CD4-positive, alpha-beta T cell treated with Interleukin-2 at 100 ng/mL for 4 hours (primary cell): ENCODE measurements at places on chromosomes 16 and 17.

DNA sequence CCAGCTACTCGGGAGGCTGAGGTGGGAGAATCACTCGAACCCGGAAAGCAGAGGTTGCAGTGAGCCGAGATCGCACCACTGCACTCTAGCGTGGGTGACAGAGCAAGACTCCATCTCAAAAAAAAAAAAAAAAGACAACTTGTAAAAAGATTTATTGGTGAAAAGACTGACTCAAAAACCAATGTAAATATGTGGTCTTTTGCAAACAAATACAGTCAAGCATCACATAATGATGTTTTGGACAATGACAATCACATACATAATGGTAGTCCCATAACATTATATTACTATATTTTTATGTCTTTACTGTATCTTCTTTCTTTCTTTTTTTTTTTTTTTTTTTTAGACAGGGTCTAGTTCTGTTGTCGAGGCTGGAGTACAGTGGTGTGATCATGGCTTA lies 8.3 kb downstream of the CRLF3 start:
- DNase-seq, result no peak

GRCh38 chr17:78644224-78644623 lies 67.0 kb upstream of the DNAH17 start:
- no peak for DNase-seq

DNA sequence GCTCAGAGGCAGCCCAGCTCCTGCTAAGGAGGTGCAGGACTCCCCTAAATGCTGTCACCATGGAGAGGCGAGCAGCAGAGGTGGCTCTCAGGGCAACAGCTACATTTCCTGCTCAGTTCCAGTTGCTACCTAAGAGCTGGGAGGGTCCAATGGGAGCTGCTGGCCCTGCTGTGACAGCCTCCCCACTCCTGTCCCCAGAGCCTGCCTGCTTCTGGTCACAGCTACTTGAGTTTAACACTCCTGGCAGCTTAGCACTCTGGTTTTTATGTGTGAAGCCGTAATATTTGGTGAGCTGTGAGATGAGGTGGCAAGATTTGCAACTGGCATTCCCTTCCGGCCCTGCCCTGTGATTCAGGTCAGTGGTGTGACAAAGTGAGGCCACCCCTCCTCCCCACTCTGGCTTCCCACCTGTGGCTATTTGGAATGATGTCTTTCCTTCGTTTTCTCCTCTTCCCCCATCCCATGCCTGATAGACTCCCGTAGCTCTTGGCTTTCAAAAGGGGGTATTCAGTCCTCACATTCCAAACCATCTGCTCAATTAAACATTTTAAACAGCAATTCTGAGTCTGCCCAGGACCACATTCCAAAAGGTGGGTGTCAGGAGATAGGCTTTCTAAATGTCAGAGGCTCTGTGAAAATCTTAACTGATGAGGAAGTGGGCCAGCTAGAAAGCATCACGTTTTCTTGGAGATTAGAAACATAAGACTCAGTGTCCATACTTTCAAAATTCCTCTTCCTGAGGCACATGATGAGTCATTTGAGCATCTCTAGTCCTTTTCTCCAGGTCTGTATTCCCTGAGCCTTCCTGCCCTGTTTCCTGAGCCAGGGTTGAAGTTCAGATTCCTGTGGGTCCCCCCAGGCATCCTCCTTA lies 42.6 kb upstream of the SKAP1 start:
- DNase-seq, result peak; percentile 34

DNA sequence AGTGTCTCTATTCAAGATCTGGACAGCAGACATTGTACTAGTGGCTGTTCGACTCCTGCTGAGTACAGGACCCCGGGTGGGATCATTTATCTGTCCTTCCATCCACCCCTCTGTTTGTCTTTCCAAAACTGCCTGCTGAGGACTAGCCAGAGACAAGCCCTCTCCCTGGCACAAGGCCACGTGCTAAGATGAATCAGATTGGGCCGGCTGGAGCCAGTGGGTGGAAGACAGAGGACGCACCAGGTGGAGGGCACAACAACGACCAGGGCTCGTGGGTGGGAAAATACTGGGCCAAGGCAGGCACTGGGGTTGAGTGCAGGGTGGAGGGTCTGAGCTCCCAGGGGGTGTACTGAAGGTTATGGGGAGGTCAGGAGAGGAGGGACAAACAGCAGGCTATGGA lies 1.4 kb upstream of the CA7 start:
- no peak for DNase-seq

DNA sequence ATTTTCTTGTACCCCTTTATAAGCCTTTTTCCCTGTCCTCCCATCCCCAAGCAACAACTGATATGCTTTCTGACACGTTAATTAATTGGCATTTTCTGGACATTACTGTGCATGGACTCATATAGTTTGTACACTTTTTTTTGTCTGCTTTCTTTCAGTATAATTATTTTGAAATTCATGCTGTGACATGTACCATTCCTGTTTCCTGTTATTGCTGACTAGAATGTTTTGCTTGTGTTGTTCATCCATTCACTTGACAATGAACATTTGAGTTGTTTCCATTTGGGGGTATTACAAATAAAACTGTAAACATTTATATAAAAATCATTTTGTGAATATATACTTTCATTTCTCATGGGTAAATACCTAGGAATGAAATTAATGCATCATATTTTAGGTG lies 50.6 kb downstream of the RBBP6 start:
- DNase-seq, result no peak

GRCh38 chr16:70772493-70772892 lies 28.5 kb downstream of the VAC14 start:
- DNase-seq, result no peak

DNA sequence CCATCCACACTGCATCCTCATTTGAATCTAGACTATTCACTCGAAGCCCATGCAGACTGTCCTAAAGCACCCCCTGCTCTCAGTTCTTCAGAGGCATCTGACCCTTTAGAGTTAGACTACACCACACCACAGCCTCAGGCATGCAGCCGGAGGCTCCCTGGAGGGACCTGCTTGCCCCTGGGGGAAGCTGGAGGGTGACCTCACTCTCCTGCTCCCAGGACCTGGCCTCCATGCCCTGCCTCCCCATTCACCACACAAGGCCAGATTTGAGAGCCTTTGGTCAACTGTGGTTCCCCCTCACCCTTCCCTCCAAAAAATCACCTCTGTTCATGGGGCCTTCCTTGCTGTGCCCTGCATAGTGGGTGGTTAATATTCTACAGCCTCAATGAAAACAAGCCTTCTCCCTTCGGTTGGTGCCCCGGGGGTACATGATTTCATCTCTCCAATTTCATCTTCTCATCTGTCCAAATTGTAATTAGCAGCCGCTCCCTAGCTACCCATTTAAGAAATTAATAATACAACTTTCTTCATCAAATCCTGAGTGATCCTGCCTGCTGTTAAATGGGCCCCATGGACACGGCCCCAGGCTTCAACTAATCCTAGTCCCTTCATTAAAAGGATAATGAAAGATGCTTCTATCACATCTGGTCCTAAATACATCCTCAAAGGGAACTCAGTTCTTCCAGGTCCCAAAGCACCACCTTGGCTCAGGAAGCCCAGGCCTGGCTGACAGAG lies 24.4 kb downstream of the ABCC12 start:
- no peak for DNase-seq

DNA sequence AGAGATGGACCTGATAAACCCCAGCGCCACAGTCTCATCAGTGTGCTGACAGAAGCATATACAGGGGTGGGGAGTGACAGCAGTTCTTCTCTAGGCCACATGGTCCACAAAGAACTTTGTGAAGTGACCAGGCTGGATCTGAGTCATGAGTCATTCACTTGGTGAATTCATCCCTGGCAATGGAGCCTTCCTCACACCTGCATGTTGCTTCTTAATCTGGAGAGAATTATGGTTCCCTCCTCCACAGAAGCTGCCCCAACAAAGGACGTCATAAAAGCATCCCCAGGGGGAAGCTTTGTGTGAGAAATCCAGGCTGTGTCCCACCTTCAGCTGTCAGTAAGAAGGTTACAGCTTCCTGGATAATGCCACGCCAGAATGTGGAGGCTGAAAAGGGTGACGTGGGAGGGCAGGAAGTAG lies 215.6 kb upstream of the MAF start:
- no peak for DNase-seq

- peak; percentile 55 for DNase-seq
Observed at GRCh38 chr17:72560303-72561247, 439.8 kb downstream of the SOX9 start.

GRCh38 chr17:50280068-50280467 lies 5.8 kb downstream of the TMEM92 start:
- DNase-seq, result no peak

DNA sequence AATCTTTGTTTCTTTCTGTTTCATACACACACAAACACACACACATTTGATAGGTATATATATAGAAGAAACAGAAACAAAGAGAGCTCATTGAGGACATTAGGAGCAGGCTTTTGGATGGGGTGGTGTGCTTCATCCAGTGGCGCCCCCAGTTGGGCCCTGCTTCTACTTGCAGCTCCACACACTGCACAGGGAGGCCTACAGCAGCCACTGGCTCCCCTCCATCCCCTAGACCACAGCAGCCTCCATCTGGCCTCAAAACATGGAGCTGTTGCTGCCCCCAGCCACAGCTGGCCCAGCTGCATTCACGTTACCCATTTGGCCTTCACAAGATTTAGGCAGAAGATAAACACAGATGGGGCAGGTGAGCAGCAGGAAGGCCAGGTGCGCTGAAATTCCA lies 33.1 kb upstream of the NF1 start:
- DNase-seq, result no peak

DNA sequence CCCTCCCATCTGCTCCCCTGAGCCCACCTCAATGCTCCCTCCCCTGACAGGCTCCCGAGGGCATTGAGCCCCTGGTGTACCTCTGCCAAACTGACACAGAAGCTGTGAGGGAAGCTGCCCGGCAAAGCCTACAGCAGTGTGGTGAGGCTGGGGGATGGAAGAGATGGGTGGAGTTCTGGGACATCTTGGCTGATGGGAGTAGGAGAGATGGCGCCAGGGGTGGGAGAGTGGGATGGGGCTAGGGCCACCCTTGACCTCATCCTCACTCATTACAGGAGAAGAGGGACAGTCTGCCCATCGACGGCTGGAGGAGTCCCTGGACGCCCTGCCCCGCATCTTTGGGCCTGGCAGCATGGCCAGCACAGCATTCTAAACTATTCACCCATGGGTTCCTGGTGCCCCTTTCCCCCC lies 16.2 kb upstream of the CTCF start:
- no peak for DNase-seq

- no peak for DNase-seq
Observed at GRCh38 chr16:28027055-28027454, 36.5 kb downstream of the GSG1L start.

GRCh38 chr16:50731989-50732832 lies 9.7 kb upstream of the CYLD start:
- no peak for DNase-seq

DNA sequence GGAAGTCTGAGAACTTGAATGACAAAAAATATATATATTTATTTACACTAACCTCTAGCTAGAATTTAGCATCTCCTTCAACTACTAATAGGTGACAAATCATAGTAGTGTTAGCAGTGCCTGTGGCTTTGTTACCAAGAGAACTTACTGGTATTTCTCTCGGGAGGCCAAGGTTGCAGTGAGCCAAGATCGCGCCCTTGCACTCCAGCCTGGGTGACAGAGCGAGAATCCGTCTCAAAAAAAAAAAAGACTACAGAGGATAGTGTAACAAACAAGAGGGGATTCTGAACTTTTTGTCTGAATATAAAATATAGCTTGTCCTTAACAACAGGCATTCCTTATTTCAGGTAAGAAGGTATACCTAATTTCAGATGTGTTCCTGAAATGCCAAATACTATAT lies 1.3 kb upstream of the SUZ12 start:
- DNase-seq, result no peak

- DNase-seq, result no peak
Observed at GRCh38 chr16:2936436-2937011, 24.8 kb downstream of the FLYWCH1 start.

DNA sequence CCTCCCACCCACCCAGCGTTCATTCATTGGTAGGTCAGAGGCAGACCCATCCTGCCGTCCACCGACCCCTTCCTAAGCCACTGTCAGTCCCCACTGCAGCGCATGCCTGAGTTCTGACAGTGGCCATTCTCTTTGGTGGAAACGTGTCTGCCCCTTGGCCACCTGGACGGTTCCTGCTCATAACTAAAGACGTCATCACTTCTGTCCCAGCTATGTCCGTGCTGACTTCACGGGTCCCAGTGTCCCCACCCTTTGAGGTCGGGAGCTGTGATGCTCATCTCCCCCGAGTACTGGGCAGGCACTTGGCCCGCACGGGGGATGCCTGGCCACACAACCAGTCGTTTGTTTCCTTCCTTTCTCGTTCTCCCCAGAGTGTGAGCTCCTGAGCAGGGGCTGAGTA lies 267.1 kb downstream of the C16orf95 start:
- DNase-seq, result no peak

DNA sequence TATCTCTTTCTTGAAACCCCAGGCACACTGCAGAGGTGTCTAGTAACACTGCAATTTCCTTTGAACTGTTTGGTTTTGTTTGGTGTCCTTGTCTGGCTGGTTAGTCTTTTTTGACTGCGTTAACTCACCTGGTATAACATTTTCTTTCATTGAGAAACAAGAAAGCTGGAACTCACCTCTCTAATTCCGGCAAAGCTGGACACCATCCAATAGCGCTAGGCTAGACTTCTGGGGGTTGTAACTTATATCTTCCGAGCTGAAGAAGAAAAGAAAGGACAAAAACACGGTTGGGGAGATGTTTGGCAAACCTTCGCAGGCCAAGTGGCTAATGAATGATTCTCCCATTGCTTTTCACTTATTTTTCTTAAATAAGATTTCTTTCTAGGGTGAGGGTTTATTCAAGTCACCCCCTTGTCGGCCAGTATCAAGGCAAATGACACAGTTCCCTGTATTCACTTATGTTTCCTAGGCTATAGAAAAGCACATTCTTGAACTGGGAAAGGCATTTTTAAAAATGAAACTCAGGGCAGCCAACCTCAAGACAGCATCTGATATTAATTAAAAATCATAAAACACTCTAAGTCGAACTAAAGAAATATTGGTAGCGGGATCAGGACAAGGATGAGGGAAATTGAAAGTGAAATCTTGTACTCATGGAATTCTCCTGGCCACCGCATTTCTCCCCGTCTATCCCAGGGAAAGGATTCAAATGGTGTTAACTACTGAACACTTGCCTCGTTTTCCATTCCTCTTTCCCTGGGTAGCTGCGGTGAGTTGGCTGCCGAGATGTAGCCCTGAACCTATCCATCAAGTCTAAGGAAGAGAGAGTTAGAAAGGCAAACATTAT lies 95.9 kb upstream of the ZFHX3 start:
- no peak for DNase-seq

GRCh38 chr17:1936766-1937165 lies 88.4 kb downstream of the RTN4RL1 start:
- no peak for DNase-seq

DNA sequence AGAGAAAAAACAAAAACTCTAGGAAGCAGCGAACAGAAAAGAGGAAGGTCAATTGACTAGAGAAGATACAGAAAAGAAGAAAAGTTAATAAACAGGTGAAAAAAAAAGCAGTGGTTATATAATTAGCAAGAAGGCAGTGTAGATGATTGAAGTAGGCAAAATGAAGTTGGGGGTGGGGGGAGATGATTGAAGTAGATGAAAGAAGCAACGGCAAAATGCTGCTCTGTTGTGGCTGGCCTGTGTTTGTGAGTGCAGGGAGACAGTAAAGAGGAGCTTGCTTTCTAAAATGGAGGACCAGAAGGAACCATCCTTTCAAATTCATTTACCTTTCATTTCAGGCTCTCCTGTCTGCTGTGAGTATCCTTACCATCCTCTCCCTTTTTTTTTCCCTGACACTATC lies 3.6 kb downstream of the EVI2B start:
- peak; percentile 78 for DNase-seq

GRCh38 chr16:70805787-70806186 lies 4.8 kb upstream of the VAC14 start:
- no peak for DNase-seq

GRCh38 chr16:86726340-86726739 lies 148.0 kb downstream of the FOXL1 start:
- no peak for DNase-seq
